Left colon (tissue), 2 donors: ENCODE measurements at places on chromosomes 3 and 15. TPM values are rescaled to one million over a fixed set of nuclear protein-coding genes. Genes with fewer than 3 reads are reported as not detected.

GRCh38 chr3:178223876-178224275, 312.4 kb upstream of the KCNMB2 start:
- DNase-seq: no peak

- DNase-seq: no peak
Measured at GRCh38 chr15:90644952-90645725, 72.0 kb upstream of the BLM start.

GRCh38 chr3:9435316-9435715, 37.9 kb downstream of the SETD5 start:
- DNase-seq: no peak

GRCh38 chr3:164470471-164470870, 607.8 kb downstream of the SI start:
- no peak for DNase-seq

DNA sequence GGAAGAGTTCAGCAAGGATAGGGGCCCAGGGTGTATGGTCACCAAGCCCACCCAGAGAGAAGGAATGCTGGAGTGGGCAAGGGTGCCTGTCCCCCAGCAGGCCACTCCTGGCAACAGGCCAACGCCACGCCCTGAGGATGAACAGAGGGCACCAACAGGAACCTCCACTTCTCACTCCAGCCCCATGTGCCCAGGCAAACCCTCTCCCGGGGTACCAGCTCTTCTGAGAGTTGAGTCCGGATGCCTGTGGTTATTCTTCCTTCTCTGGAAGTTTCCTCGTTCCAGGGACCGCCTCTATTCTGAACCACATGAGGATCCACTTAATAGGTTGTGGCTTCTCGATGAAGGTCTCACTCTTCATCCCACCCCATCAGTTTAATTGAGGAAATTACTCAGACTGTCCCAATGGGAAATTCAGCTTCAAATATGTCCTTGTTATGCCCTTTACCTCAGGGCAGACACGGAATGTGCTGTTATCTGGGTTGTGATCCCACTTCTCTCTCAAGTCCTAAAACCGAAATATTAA, 114.3 kb downstream of the LIPC start:
- no peak for DNase-seq

GRCh38 chr3:72426618-72427397, 421.4 kb downstream of the SHQ1 start:
- no peak for DNase-seq

CD276 gene
- total RNA-seq: 38.6 TPM

GRCh38 chr15:66252685-66253417, 699 bp downstream of the MEGF11 start:
- DNase-seq: no peak

IGF1R gene
- total RNA-seq: 40.2 TPM

CCDC54 gene
- not detected for total RNA-seq

GRCh38 chr15:28956491-28956890, 70.7 kb downstream of the APBA2 start:
- no peak for DNase-seq

DNA sequence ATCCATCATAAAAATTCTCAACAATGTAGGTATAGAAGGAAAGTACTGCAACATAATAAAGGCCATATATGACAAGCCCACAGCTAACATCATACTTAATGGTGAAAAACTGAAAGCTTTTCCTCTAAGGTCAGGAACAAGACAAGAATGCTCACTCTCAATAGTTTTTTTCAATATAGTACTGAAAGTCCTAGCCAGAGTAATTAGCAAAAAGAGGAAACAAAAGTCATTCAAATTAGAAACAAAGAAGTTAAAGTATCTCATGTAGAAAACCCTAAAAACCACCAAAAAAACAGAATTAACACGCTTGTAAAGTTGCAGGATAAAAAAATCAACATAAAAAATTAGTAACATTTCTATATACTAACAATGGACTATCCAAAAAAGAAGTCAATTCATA, 61.8 kb downstream of the MYH15 start:
- no peak for DNase-seq

- DNase-seq: peak; percentile 64
Measured at GRCh38 chr3:186931532-186932280, 1.4 kb downstream of the ST6GAL1 start.

VIPR1 gene
- total RNA-seq: 128 TPM

DNA sequence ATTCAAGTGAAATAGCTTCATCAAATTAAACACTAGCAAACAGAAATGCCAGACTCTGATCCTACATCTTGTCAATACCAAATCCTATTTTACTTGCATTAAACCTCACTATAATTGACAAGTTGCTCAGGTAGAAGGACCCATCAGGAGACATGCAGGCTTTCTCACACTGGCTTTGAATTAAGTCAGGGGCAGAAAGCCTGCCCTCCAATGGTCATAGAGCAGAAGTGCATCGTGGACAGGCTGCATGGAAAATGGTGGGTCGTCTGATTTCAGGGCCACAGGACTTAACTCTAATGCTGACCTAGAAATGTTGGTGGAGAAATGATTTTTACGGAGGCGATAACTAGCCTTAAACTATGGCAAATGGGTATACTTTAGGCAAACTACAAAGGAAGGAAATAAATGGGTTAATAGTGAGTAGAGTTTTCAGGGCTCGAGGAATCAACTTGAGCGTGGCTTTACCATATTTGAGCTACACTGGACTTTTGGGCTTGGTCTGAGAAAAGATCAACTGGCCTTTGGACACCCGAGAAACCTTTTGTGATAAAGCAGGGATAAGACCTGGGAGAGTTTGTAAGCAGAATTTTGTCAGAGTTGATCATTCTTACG, 283.9 kb downstream of the GRM7 start:
- no peak for DNase-seq

DNA sequence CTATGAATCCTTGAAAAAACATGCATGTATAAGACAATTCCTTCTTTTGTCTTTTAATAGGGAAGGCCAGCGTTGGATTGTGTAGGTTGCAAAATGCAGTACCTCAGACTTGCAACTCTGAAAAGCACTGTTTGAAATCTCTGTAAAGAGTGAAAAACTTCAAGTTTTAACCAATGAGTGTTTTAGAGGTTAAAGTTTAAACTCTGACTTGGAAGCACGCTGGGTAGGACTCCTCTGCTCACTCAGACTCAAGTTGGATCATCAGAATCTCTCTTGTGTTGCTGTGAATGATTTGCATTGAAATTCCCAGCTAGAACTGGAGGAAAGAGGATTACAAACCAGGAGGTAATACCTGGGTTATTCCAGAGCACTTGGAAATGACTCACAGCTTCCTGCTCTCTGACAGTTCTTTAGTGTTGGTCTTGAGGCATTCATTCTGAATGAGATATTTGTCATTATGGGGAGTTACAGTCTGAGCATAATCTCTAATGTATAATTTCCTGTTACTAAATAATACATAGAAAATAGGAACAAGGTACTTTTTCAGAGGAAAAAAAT, 49.1 kb downstream of the PLS1 start:
- no peak for DNase-seq

TAGLN3 gene
- total RNA-seq: 0.37 TPM

- no peak for DNase-seq
Measured at GRCh38 chr3:29067007-29067406, 213.9 kb upstream of the RBMS3 start.

DNA sequence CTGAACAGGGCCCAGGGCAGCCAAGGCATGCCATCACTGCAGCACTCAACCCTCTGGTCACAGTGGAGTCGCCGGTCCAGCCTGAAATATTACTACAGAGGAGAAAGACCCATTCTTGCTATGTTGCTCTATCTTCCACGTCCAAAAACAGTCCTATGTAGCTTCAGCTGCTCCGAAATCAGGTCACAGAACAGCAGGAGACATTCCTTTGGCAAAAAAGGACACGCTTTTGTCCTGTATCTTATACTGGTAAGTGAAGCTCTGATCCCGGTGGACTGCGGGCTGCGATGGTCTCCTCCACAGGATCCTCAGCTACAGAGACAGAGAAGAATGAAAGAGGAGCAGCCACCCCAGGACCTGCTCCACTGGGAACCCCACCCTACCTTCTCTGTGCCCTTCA, 17.6 kb downstream of the ELP6 start:
- DNase-seq: no peak

- no peak for DNase-seq
Measured at GRCh38 chr3:38984110-38984509, 67.6 kb downstream of the SCN11A start.

GRCh38 chr3:54771050-54771449, 156.8 kb downstream of the LRTM1 start:
- no peak for DNase-seq

DNA sequence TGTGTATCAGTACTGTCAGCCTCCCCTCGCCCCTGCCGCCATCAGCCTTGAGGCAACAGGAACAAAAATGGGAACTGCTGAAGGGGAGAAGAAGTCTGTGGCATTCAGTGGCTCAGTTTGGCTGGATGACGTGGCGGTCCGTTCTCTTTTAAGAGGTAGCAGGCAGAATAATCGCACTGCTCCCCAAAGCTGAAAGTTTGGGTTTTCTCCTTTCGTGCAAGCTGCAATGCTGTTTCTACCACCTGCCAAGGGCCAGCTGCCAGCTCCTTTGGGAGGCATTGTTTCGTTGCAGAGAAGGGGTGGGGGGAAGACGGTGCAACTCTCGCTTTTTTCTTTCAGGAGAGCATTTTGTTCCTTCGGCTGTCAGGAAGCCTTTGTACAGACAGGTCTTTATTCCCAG, 369.6 kb upstream of the RORA start:
- no peak for DNase-seq

GRCh38 chr3:59451800-59452746, 402.2 kb upstream of the CFAP20DC start:
- DNase-seq: no peak

KBTBD13 gene
- not detected for total RNA-seq

GRCh38 chr3:13718000-13718399, 161.9 kb downstream of the WNT7A start:
- DNase-seq: no peak

DNA sequence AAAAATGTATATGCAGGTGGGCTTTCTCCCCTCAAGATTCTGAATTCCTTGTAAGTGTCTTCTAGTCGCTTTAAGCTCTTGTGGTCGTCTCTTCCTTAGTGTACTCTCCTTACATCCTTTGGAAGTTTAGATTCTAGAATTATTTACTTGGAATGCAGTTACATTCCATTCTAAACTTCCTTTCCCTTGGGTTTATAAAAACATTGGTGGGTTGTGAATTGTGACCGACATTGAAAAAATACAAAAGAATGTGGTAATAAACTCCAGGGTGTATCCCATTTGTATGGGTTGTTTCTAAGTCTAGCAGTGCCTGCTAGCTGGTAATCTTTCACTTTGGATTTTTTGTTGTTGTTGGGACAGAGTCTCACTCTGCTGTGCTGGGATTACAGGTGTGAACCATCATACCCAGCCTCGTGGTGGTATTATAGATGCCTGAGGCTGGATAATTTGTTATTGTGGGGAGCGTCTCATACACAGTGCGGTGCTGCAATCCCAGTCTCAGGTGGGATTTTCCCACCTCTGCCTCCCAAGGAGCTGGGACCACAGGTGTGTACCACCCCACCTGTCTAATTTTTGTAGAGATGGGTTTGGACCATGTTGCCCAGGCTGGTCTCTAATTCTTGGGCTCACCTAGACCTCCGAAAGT, 9.1 kb downstream of the CHD2 start:
- no peak for DNase-seq

DNA sequence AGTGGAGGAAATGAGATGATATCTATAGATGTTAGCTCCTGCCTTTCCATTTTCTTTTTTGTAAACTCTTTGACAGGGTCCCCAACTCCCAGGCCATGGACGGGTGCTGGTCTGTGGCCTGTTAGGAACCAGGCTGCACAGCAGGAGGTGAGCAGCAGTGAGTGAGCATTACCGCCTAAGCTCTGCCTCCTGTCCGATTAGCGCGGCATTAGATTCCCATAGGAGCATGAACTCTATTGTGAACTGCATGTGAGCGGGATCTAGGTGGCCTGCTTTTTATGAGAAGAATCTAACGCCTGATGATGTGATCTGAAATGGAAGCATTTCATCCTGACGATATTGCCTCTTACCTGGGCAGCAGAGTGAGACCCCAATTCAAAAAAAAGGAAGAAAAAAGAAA, 56.8 kb upstream of the CHD2 start:
- no peak for DNase-seq

DNA sequence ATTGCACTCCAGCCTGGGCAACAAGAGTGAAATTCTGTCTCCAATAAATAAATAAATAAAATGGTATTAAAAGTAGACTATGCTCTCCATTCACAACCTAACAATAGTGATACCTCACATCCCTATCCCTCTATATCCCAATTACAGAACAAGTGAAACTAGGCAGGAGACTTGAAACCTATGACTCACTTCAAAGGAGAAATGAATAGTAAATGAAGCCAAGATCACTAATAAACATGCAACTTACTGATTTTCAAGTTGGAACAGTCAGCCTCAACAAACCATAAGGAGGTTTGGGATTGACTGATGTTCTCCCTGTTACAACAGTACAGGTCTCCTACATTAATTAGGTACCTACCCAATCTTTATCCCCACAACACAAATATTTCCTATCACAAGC, 103.4 kb downstream of the GSK3B start:
- DNase-seq: no peak

DNA sequence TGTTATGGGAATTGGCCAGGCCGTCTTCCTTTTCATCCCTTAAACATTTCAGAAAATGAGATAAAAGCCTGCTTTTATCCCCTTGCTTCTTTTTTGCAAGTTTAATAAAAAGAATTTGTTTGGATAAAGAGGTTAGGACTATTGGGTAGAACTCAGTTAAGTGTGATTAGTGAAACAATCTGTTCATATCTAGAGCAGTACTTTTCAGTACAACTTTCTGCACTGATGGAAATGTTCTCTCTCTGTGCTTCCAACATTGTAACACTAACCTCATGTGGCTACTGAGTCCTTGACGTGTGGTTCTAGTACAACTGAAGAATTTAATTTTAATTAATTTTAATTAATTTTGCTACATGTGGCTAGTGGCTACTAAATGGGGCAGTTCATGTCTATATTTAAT, 246.9 kb downstream of the UBE2E2 start:
- no peak for DNase-seq

CISH gene
- 14.4 TPM for total RNA-seq

SERPINI2 gene
- total RNA-seq: not detected

DNA sequence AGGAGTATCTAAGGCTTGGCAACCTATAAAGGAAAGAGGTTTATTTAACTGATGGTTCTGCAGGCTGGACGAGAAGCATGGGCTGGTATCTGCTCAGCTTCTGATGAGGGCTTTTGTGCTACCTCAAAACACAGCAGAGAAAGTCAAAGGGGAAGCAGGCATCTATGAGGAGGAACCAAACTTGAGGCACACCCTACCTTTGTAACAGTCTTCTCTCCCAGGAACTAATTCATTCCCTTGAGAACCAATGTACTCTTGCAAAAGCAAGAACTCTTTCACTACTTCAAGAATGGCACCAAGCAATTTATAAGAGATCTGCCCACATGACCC, 109.0 kb downstream of the CGGBP1 start:
- DNase-seq: no peak

DNA sequence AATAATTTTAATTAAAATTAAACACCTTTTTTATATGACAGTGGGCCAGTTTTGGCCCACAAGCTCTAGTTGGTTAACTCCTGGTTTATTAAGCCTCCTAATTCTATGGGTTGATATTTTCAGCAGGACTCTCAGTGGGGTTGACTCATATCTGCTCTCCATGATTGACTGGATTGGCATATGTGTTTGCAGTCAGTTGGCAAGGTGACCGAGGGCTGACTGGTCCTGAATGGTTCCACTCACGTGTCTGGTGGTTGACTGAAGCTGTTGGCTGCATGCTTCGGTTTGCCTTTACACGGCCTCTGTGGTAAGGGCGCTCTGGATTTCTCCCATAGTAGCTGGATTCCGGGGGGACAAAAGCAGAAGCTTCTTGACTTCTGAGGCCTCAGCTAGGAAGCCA, 65.3 kb upstream of the ZNF280D start:
- DNase-seq: no peak
